ENCODE measurements at places on chromosomes 12 and 14. TPM values are rescaled to one million over a fixed set of nuclear protein-coding genes. Genes with fewer than 3 reads are reported as not detected.

DNA sequence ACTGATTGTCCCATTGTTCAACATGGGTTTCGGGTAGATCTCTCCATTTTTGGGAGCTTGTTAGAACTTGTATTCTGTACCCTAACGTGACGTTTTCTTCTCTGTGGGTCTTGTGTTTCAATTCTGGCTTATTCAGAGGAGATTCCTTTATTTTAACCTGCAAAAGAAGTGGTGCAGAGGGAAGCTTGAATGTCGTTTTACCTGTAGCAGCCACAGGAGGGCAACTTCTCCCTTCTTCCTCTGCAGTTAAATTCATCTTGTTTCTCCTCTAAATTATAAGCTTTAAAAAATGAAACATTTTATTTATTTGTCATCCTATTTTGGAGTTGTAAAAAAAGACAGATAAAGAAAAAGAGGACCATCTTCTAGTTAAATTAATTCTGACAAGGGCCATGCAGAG is 13.7 kb upstream of the CLEC4D start:
- no peaks in the 10 kb centered on the region for H3K4me1 ChIP-seq
- H3K36me3 ChIP-seq: no peaks in the 10 kb centered on the region
- no peak for DNase-seq
- H3K4me3 ChIP-seq: no peak overlapping the region

DNA sequence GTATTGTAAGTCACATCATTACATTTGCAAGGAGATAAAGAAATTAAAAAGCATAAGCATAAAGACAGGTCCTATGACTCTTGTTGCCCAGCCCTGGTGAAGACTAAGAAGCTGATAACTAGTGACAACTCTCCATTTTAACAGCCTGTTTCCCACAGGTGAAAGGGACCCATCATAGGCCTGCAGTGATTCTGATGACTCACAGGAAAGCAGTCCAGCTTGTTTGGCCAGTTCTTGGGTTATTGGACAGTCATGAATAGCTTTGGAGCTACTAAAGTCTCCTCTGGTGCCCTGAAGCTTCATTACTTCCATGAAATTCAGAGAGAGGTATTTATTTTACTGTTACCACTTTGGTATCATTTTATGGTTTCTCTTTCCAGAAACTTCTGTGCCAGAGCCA is 55.5 kb upstream of the DYRK2 start:
- peaks cover 52% of the 10 kb centered on the region for H3K4me1 ChIP-seq
- no peaks in the 10 kb centered on the region for H3K36me3 ChIP-seq
- peak overlapping the region; percentile 39 for H3K4me3 ChIP-seq
- no peak for DNase-seq
- peak overlapping the region; percentile 3 for H3K27ac ChIP-seq
- no peaks in the 10 kb centered on the region for H3K27me3 ChIP-seq

DNA sequence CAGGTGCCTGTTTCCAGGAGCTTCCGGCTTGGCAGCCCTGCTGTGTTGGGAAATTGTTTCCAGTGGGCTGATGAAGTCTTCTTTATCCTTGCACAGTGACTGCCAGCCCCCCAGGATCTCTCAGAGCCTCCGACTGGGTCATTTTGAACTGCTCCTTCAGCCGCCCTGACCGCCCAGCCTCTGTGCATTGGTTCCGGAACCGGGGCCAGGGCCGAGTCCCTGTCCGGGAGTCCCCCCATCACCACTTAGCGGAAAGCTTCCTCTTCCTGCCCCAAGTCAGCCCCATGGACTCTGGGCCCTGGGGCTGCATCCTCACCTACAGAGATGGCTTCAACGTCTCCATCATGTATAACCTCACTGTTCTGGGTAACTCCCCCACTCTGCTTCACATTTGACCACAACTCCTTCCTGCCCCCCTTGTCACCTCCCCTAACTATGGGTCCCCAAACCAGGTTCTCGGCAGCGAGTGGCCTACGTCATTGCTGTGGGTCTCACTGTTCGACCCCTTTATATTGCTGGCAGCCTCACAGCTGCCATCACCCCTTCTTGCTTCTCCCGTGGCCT is 2.3 kb downstream of the LAG3 start:
- H3K4me3 ChIP-seq: peak overlapping the region; percentile 82
- peaks cover 94% of the 10 kb centered on the region for H3K4me1 ChIP-seq
- peak overlapping the region; percentile 87 for H3K27ac ChIP-seq
- peaks cover under 1% of the 10 kb centered on the region for H3K27me3 ChIP-seq
- peaks cover 28% of the 10 kb centered on the region for H3K36me3 ChIP-seq

GRCh38 chr14:100823413-100824080 is 2.4 kb upstream of the MEG3 start:
- peaks cover 4% of the 10 kb centered on the region for H3K36me3 ChIP-seq
- H3K4me1 ChIP-seq: peaks cover 7% of the 10 kb centered on the region
- peaks cover 35% of the 10 kb centered on the region for H3K27me3 ChIP-seq

DNA sequence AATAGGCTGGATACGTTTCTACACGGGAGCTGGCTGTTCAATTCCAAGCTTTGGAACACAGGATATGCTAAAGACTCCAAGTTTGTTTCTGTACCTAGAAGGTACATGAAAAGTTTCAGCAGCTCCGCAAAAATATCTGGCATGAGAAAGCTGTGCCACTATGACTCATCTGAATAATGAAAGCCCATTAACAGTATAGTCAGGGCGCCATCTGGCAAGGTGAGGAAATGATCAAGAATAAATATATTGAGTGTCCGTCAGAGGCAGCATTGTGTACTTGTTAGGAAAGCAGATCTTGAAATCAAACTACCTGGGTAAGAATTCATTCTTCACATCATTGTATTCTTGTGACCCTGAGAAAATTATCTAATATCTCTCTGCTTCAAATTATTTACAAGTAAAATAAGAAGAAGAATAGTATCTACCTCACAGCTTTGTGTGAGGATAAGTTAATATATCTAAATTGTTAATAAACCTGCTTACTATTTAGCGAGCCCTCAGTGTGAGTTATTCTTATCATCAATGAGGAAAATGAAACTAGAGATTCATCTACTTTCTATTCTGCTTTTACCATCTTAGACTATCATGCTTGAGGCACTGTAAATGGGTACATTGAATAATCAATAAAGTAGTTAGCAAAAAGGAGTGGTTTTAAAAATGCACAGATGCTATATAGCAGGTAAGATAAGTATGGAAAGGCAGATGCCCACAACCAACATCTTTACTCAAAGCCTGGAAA is 53.5 kb downstream of the FSCB start:
- no peak overlapping the region for H3K4me3 ChIP-seq
- no peak for DNase-seq
- H3K27me3 ChIP-seq: no peaks in the 10 kb centered on the region
- H3K27ac ChIP-seq: no peak overlapping the region
- no peaks in the 10 kb centered on the region for H3K36me3 ChIP-seq
- H3K4me1 ChIP-seq: no peaks in the 10 kb centered on the region

DNA sequence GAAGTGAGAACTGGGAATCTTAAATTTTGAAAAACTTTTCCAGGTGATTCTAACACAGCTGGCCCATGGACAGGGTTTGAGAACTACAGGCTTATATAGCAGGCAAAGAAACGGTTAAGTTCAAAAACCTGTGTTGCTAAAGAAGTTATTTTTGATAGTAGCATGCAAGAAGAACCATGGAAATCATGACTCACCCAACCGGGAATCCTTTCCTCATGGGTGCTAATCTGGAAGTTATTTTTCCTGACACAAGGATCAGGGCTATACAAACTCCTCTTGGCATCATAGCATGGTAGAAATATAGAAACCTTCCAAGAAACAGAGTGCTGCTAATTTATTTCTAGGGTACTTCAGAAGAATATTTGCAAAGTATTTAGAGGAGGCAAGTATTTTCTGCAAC is 588.7 kb downstream of the CCER1 start:
- no peaks in the 10 kb centered on the region for H3K36me3 ChIP-seq
- H3K27me3 ChIP-seq: no peaks in the 10 kb centered on the region
- no peak overlapping the region for H3K4me3 ChIP-seq
- H3K4me1 ChIP-seq: no peaks in the 10 kb centered on the region
- no peak overlapping the region for H3K27ac ChIP-seq

DNA sequence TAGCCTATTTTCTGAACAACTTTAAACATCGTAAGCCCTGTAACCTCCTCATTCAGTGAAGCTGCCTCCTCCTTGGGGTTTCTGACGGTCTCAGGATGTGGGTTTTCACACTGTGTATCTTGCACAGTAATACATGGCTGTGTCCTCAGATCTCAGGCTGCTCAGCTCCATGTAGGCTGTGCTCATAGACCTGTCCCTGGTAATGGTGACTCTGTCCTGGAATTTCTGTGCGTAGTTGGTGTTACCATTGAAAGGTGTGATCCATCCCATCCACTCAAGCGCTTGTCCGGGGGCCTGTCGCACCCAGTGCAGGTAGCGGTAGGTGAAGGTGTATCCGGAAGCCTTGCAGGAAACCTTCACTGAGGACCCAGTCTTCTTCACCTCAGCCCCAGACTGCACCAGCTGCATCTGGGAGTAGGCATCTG is 980.5 kb downstream of the TMEM121 start:
- H3K27me3 ChIP-seq: no peaks in the 10 kb centered on the region
- H3K27ac ChIP-seq: no peak overlapping the region
- DNase-seq: peak; percentile 61
- H3K4me3 ChIP-seq: peak overlapping the region; percentile 52

- no peaks in the 10 kb centered on the region for H3K27me3 ChIP-seq
- no peak overlapping the region for H3K27ac ChIP-seq
- peaks cover 8% of the 10 kb centered on the region for H3K4me1 ChIP-seq
- DNase-seq: no peak
- no peaks in the 10 kb centered on the region for H3K36me3 ChIP-seq
Measured at GRCh38 chr12:50613463-50613862, 108.7 kb downstream of the DIP2B start.

DNA sequence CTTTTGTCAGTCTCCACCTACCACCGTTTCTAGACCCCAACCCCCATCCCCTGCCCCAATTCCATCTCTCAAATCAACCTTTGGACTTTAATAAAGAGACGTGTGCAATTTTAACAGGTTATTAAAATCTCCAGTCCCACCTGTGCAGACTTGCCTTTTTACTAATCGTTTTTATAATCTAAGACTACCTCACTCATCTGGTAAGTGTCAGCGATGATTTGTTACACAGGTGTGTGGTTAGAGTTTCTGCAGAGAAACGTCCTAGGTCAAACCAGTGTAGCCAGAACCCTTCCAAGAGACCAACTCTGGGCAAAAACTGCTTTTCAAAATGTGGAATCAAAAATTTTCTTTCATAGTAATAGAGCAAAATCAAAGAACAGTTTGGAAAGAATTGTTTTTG is 60.4 kb upstream of the PELI2 start:
- peaks cover 22% of the 10 kb centered on the region for H3K27me3 ChIP-seq
- H3K27ac ChIP-seq: no peak overlapping the region
- no peak overlapping the region for H3K4me3 ChIP-seq
- no peaks in the 10 kb centered on the region for H3K4me1 ChIP-seq

DNA sequence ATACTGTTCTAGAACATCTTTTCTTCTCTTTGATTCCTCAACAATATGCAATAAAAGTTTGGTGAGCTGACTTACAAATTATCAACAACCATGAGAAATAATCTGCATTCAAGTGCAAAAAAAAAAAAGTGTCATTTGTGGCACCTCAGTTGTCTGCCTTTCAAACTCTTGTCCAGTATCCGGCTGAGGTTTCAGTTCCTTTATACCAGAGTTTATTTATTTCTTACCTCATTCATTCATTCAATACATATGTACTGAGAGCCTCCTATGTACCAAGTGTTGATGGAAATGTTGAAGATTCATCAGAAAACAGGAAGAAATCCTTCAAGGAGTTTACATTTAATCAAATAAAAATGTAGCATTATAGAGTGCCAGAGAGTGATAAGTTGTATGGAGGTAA is 484.1 kb downstream of the RMST start:
- DNase-seq: no peak
- H3K36me3 ChIP-seq: peaks cover 3% of the 10 kb centered on the region
- H3K27ac ChIP-seq: no peak overlapping the region
- no peaks in the 10 kb centered on the region for H3K4me1 ChIP-seq
- no peaks in the 10 kb centered on the region for H3K27me3 ChIP-seq
- H3K4me3 ChIP-seq: no peak overlapping the region

DNA sequence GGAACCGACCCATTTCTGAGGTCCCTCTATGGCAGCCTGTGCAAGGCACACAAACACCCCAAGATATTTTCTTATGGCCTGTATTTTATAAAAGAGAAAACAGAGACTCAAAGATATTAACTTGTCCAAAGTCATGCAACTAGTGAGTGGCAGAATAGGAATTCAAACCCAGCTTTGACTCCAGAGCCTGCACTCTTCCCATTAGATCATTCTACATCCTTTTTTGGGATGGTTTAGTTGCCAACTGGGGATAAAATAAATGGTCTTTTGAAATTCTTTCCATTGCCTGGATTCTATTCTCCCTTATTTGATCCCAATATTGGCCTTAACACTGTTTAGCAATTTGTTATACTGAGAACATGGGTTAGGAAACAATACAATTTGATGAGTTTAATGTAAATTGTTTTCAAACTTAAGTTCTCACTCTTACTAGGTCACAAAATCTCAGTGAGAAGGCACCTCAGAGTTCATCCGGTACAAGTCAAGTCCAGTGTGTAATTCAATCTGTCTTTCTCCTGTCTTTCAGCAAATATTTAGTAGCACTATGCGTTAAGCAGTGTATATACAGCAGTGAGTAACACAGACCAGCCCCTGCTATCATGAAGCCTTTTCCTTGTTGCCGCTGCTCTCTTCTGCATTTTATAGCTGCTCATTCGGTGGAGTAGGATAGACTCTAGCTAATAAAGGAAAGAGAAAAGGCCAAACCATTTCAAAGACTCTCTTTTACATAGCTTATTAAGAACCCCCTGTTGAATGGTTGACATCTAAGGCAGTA is 162.1 kb upstream of the IFNG-AS1 start:
- peaks cover 6% of the 10 kb centered on the region for H3K36me3 ChIP-seq
- no peaks in the 10 kb centered on the region for H3K27me3 ChIP-seq
- H3K27ac ChIP-seq: peak overlapping the region; percentile 74
- H3K4me1 ChIP-seq: peaks cover 19% of the 10 kb centered on the region
- H3K4me3 ChIP-seq: peak overlapping the region; percentile 76
- DNase-seq: no peak

DNA sequence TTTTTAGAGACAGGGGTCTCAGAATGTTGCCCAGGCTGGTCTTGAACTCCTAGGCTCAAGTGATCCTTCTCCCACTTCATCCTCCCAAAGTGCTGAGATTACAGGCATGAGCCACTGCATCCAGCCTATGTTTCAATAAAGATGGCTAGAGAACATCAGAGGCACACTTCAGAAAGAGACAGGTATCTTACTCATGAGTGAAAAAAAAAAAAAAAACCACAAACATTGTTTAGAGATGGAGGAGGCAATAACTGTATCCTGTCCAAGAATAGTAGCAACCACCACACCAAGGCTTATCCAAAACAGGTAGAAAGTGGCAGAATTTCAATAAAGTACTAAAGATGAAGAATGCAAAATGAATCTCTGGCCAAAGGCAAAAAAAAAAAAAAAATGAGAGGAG is 30.3 kb downstream of the EEA1 start:
- peaks cover 12% of the 10 kb centered on the region for H3K4me1 ChIP-seq
- H3K4me3 ChIP-seq: no peak overlapping the region
- H3K36me3 ChIP-seq: peaks cover 4% of the 10 kb centered on the region
- no peaks in the 10 kb centered on the region for H3K27me3 ChIP-seq
- no peak overlapping the region for H3K27ac ChIP-seq

TBK1 gene
- 23.9 TPM for total RNA-seq

MYF5 gene
- not detected for total RNA-seq

KRT83 gene
- not detected for total RNA-seq

EML1 gene
- total RNA-seq: 2.6 TPM

KRT7 gene
- 25.4 TPM for total RNA-seq

Measured in activated T-cell treated with anti-CD3 and anti-CD28 coated beads, Interleukin-2, amount 50 U/mL, for 72 hours (primary cell).